Dermis blood vessel endothelial cell (primary cell): ENCODE measurements at places on chromosomes 13 and 19. TPM values are rescaled to one million over a fixed set of nuclear protein-coding genes. Genes with fewer than 3 reads are reported as not detected.
A peak's percentile ranks its signal among the peaks of the same experiment; 100 is the strongest.

- no peak for DNase-seq
Measured at GRCh38 chr19:45780146-45780447, 2.2 kb downstream of the DMPK start.

- DNase-seq: no peak
Measured at GRCh38 chr13:75224053-75224742, 257.8 kb downstream of the TBC1D4 start.

- no peak for DNase-seq
Measured at GRCh38 chr13:60028021-60028420, 135.7 kb downstream of the DIAPH3 start.

GRCh38 chr19:18861235-18861634, 29.5 kb downstream of the UPF1 start:
- DNase-seq: no peak

GRCh38 chr19:49430172-49430677, 5.0 kb downstream of the GFY start:
- no peak for DNase-seq

DNA sequence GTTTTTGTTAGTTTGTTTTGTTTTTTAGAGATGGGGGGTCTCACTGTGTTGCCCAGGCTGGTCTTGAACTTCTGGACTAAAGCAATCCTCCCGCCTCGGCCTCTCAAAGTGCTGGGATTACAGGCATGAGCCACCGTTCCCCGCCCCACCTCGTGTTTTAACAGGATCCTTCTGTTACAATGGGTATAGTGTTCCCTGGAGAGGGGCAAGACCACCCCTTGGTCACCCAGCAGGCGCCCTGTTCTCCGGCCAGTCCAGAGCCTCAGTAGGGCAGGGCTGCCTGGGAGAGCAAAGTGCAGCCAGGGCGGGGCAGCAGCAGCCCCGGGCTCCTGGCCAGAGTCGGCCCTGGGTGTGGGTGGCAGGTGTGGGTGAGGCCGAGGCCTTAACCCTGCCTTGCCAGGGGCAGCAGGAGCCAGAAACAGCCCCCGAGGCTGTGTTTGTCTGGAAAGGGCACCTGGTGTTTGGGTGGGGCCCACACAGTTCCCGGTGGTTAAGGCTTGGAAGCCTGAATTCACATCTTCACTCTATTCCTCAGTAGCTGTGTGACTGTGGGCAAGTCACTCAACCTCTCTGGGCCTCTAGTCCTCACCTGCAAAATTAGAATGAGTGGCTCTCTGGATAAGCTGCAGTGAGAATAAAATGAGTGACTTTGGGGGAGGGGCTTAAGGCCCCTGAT, 7.2 kb downstream of the VASP start:
- DNase-seq: no peak

GRCh38 chr13:39784347-39784746, 128.9 kb downstream of the COG6 start:
- DNase-seq: peak; percentile 30

DNA sequence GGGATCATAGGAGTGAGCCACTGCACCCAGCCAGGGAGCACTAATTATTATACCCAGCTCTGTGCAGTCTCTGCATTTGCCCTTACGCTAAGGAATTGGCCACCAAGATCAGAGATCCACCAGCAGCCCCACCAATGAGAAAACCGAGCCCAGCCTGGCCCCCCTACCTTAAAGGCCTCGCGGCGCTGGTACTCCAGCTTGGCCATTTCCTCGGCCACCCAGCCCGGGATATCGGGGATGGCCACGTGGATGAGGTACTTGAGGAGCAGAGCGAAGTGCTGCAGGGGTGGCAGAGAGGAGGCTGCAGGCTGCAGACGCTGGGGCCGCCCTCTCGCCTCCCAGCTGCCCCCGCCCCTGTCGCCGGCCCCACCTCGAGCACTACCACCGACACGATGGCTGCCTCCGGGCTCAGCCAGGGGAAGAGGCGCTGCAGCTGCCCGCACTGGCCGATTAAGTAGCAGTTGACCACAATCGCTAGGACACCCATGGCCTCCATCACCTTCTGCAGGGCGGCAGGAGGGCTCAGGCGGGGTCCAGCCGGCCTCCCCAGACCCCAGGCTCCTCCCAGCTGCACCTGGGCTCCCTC, 7.5 kb downstream of the ANO8 start:
- DNase-seq: no peak

IFNL1 gene
- not detected in 2 replicates for total RNA-seq

UPK1A gene
- 0.09 TPM in 1 of 2 replicates, not detected in the other for total RNA-seq
